Calu3 (cell line): ENCODE measurements at places on chromosomes 12 and 14. TPM values are rescaled to one million over a fixed set of nuclear protein-coding genes. Genes with fewer than 3 reads are reported as not detected.

GRCh38 chr12:68303850-68304249 lies 28.3 kb downstream of the MDM1 start:
- no peaks in the 10 kb centered on the region for H3K27me3 ChIP-seq
- no peak overlapping the region for H3K27ac ChIP-seq
- no peaks in the 10 kb centered on the region for H3K36me3 ChIP-seq
- no peaks in the 10 kb centered on the region for H3K4me1 ChIP-seq
- DNase-seq: no peak
- H3K4me3 ChIP-seq: no peak overlapping the region

DNA sequence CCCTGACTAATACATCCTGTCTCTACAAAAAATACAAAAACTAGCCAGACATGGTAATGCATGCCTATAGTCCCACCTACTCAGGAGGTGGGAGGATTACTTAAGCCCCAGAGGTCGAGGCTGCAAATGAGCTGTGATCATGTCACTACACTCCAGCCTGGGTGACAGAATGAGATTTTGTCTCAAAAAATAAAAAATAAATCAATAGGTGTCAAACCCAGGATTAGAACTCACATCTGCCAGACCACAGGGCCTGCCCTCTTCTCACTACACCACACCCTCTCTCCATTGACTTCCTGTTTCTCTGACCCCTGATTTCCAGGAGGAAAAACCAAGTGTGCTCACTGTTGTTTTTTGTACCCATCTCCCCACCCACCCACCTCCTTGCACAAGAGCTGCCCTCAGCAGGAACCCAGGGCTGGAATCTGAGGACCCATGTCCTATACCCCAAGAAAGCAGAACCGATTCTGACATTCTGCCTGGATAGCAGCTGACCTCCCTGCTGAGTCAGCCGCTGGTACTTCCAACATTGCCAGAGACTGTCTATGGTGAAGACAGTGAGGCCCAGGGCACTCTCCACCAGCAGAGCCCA lies 6.2 kb downstream of the CMKLR1 start:
- no peaks in the 10 kb centered on the region for H3K4me1 ChIP-seq
- H3K27ac ChIP-seq: no peak overlapping the region
- DNase-seq: no peak
- peaks cover 48% of the 10 kb centered on the region for H3K27me3 ChIP-seq
- no peak overlapping the region for H3K4me3 ChIP-seq

DNA sequence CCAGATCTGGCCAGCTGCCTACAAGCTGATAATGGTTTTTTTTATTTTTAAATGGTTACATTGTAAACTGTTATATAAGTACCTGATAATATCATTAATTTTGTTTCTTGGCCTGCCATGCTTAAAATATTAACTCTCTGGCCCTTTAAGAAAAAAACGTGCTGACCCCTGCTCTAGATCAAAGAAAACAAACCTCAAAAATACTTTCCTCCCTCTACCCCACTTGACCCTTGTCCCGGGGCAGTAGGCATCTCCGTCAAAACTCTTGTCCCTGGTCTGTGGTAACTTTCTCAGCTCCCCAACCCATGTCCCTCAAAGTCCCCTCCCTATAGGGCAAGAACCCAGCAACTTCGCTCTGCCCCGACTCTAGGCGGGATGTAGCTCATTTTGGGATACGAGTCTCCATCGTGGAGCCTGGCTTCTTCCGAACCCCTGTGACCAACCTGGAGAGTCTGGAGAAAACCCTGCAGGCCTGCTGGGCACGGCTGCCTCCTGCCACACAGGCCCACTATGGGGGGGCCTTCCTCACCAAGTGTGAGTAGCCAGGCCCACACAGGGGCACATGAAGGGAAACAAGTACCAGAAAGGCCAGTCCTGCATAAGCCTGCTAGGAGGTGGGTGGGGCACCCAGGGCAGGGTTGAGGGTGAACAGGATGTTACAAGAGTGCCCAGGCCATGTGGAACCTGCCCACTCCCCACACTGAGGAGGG lies 3.5 kb downstream of the RDH5 start:
- no peaks in the 10 kb centered on the region for H3K27me3 ChIP-seq
- no peak for DNase-seq
- peak overlapping the region; percentile 40 for H3K27ac ChIP-seq

- no peak for DNase-seq
- no peak overlapping the region for H3K27ac ChIP-seq
- no peak overlapping the region for H3K4me3 ChIP-seq
- H3K27me3 ChIP-seq: no peaks in the 10 kb centered on the region
- no peaks in the 10 kb centered on the region for H3K36me3 ChIP-seq
Observed at GRCh38 chr12:46508651-46509050, 136.1 kb upstream of the SLC38A2 start.

- peaks cover 47% of the 10 kb centered on the region for H3K27me3 ChIP-seq
- H3K27ac ChIP-seq: no peak overlapping the region
- H3K4me1 ChIP-seq: no peaks in the 10 kb centered on the region
- H3K4me3 ChIP-seq: no peak overlapping the region
- no peak for DNase-seq
Observed at GRCh38 chr12:108930155-108930554, 50.3 kb downstream of the DAO start.

- no peaks in the 10 kb centered on the region for H3K36me3 ChIP-seq
- no peaks in the 10 kb centered on the region for H3K4me1 ChIP-seq
- DNase-seq: no peak
- H3K27me3 ChIP-seq: no peaks in the 10 kb centered on the region
Observed at GRCh38 chr12:104767261-104767660, 190.8 kb downstream of the SLC41A2 start.

GRCh38 chr12:6950811-6951540 lies at the start of gene PTPN6:
TSS of gene PTPN6 (plus strand) at chr12:6951356. CDS start at chr12:6951513, 157 bp downstream.
- H3K4me3 ChIP-seq: no peak within 1 kb of the TSS
- peaks cover 24% of the 10 kb centered on the region for H3K4me1 ChIP-seq
- peaks cover 31% of the 10 kb centered on the region for H3K36me3 ChIP-seq
- no peaks in the 10 kb centered on the region for H3K27me3 ChIP-seq

GRCh38 chr14:93821051-93821450 lies 32.8 kb upstream of the PRIMA1 start:
- peaks cover 78% of the 10 kb centered on the region for H3K27me3 ChIP-seq
- H3K27ac ChIP-seq: no peak overlapping the region
- H3K36me3 ChIP-seq: no peaks in the 10 kb centered on the region

DNA sequence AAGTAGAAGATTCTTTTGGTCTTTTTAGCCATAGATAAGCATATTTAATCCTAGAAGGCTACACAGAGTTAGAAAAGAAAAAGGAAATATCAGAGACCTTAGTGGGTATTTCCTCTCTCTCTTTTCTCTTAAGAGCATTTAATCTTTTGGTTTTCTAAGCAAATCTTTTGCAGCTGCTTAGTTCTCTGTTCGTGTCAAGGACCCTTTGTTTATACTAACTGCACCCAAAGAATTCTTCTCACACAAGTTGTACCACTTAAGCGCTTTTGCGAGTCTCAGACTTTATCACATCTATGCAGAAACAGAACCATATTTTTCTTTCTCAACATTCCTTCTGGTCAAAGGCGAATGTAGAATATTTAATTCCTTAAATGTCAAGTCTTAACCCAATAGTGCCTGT lies 17.9 kb upstream of the NID2 start:
- no peaks in the 10 kb centered on the region for H3K36me3 ChIP-seq
- no peak overlapping the region for H3K4me3 ChIP-seq
- DNase-seq: no peak
- H3K27me3 ChIP-seq: peaks cover 61% of the 10 kb centered on the region
- no peak overlapping the region for H3K27ac ChIP-seq
- H3K4me1 ChIP-seq: peaks cover 2% of the 10 kb centered on the region

DNA sequence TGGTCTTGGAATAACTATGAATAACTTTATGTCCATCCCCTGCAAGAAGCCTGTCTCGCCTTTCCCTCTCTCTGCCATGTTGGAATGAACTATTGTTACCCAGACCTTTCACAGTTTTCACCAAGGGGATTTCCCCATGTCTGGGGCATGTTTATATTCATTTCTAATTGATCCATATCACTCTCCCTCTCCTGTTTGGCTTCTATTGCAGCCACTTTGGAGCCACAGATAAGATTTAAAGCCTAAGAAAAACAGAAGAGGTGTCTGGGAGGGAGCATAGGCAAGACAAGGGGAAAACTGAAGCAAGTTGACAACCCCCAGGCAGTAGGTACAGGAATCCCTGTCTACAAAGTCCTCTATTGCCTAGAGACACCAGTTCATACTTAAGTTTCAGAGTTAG lies 41.0 kb upstream of the FOXJ2 start:
- no peaks in the 10 kb centered on the region for H3K36me3 ChIP-seq
- peaks cover 7% of the 10 kb centered on the region for H3K4me1 ChIP-seq
- DNase-seq: no peak

DNA sequence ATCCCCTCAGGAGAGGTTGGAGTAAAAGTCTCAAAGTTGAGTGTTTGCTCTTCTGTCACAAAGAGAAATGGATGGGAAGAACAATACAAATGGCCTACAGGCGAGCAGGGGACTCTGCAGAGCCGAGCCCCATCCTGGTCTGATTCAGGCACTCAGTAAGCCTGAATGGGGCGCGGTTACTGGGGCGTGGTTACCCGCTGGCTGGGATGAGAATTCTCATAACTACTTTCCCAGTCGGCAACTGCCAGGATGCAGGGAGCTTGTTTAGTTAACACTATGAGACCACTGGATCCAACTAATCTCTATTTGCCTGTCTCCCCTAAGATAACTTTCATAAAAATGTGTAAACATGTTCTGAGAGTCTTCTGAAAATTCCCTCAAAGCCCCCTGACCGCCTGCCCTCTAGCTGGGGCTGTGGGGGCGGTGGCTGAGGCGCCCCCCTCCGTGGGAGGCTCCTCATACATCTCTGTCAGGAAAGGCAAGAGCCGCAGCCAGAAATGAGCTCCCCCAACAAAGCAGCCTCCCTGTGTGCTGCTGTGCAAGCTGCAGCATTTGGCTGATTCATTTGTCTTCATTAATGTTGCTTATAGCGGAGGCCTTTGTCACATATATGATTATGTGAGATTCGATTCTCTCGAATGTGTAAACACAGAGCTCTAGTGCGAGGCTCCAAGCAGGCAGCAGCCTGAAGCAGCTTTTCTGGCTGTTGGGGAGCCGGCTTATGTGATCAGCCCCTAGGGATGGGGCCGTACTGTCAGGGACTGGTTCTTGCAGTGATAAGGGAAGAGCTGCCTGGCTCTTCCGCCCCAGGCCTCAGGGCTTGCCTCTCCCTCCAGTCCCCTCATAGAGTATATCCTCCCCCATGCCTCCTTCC lies 126.1 kb upstream of the ARHGAP5 start:
- no peaks in the 10 kb centered on the region for H3K27me3 ChIP-seq
- H3K4me3 ChIP-seq: no peak overlapping the region
- peak; percentile 56 for DNase-seq
- no peaks in the 10 kb centered on the region for H3K36me3 ChIP-seq
- peaks cover 23% of the 10 kb centered on the region for H3K4me1 ChIP-seq

- no peak overlapping the region for H3K4me3 ChIP-seq
- H3K27ac ChIP-seq: no peak overlapping the region
Observed at GRCh38 chr12:119206348-119207062, 27.8 kb downstream of the HSPB8 start.

DNA sequence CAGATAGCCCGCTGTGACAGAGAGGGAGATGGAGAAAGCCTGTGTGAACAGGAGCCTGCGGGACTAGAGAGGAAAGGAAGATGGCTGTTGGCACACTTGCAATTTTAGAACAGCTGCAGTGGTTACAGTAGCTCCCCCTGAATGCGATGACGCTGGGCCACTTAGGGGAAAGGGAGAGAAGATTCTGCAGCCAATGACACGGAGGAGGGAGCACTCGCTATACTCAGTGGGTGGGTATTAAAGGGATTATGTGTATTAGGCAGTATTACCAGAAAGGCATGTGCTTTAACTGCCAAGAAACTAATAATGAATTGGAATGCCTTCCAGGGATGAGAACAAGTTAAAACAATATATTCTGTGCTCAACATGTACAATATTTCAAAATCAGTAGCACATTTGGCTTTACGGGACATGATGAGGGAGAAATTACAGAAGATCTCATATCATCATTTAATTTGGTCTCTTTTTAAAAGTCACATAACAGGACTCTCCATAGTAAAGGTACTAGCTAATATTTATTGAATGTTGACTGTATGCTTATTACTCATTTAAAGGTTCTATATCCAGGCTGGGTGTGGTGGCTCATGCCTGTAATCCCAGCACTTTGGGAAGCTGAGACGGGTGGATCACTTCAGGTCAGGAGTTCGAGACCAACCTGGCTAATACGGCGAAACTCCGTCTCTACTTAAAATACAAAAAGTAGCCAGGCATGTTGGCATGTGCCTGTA lies 35.9 kb upstream of the FOS start:
- no peaks in the 10 kb centered on the region for H3K36me3 ChIP-seq
- H3K4me1 ChIP-seq: peaks cover 29% of the 10 kb centered on the region
- no peak overlapping the region for H3K4me3 ChIP-seq
- no peaks in the 10 kb centered on the region for H3K27me3 ChIP-seq
- no peak overlapping the region for H3K27ac ChIP-seq

GRCh38 chr12:130700492-130701401 lies 15.4 kb downstream of the RIMBP2 start:
- H3K36me3 ChIP-seq: no peaks in the 10 kb centered on the region
- no peak overlapping the region for H3K27ac ChIP-seq
- no peaks in the 10 kb centered on the region for H3K4me1 ChIP-seq
- no peak for DNase-seq

DNA sequence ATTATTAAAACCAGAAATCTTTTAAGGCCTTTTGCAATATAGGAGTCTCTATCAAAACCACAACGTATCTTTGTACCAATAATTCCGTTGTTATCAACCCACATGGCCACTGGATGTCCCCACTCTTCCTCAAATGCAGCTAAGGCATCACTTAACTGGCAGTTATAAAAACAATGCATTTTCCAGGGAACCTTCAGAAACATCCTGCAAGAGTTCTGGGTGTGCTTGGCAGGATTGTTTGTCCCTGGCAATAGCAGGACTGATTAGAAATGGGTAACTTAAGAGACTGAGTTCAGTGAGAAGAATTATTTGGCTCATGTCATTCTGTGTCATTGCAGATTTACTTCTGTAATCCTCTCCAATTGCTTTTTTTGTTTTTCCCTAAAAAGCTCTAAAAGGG lies 112.0 kb downstream of the SLC15A5 start:
- H3K27me3 ChIP-seq: no peaks in the 10 kb centered on the region
- DNase-seq: peak; percentile 56
- H3K36me3 ChIP-seq: no peaks in the 10 kb centered on the region
- no peaks in the 10 kb centered on the region for H3K4me1 ChIP-seq

GRCh38 chr14:92729634-92730358 lies 18.6 kb downstream of the LGMN start:
- H3K27ac ChIP-seq: peak overlapping the region; percentile 45
- DNase-seq: no peak
- H3K4me1 ChIP-seq: peaks cover 29% of the 10 kb centered on the region

The KLRG1 gene
- 0.38 and 0.66 TPM in 2 replicates for total RNA-seq

The CISTR gene
- total RNA-seq: not detected in 2 replicates

The GPR65 gene
- 0.09 and 0.12 TPM in 2 replicates for total RNA-seq

The ASIC1 gene
- total RNA-seq: 3.5 and 4.1 TPM in 2 replicates

The AICDA gene
- not detected in 2 replicates for total RNA-seq

The BMP4 gene
- total RNA-seq: 23.0 and 24.8 TPM in 2 replicates

The CDKN1B gene
- 37.7 and 41.0 TPM in 2 replicates for total RNA-seq

The PA2G4 gene
- 229 and 233 TPM in 2 replicates for total RNA-seq

The ENDOU gene
- 0.42 TPM in 1 of 2 replicates, not detected in the other for total RNA-seq
